ENCODE measurements at places on chromosomes 3 and 15.

DNA sequence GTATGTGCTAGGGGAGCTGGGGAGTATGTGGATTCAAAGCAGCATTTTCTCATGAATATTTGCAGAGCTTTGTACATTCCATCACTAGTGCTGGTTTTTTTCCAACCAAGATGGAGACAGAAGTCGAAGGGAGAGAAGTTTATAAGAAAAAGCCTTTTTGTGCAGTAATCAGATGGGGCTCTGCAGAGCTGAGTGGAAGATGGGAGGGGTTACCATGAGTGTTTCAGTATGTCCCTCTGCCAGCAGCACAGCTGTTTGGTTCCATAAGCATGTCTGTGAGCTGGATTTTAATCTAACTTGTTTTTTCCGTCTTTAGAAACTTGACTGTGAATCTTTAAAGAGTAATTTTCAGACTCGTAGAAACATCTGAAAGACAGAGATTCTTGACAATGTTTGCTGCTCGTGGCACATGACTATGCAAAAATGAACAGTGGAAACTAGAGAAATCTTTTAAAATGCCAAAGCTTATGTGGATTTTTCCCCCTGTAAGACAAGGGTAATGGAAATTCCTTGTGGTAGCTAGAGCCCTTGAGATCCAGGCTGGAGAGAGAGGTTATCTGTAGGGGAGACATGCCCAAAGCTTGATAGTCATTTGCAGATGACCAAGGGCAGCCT, 20.3 kb downstream of the STARD9 start:
- no peak for DNase-seq

DNA sequence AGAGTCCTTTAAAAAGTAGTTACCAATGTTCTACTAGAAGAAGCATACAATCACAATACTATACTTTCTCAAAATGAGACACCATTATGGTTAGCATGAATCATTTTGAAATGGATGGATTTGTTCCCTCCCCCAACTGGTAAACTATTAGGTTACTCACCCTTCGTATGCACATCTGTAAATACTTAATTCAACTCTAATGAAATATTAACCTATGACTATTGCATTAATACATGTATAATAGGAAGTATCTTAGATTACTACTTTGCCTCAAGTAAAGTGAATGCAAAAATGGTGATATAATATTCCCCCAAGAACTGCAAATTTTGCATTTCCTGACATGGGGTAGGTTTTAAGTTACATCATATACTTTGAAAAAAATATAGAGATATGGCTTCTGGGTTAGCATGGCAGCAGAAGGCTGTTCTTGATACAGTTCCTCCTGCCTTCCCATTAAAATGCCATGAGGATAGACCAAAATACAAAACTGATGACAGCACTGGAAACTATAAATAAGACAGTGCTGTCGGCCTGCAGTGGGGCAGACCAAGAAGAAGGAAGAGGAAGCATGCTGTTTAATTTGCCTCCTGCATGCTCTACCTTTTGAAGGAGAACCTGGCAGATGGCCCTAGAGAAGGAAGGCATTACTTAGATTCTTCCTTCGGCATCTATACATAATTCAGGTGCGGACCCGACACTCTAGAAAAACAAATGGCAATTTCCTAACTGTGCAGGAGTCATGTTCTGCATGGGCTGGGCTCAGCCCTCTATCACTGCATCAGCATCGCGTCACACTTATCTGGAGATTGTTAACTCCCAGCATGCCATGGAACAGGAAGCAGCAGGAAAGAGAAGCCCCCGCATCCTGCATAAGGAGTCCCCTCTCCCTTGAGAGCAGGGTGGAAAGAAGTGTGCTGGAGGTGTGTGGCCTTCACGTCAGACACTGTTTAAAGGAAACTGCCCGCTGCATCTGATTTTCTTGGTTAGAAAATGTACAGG, 41.8 kb upstream of the NEO1 start:
- no peak for DNase-seq

DNA sequence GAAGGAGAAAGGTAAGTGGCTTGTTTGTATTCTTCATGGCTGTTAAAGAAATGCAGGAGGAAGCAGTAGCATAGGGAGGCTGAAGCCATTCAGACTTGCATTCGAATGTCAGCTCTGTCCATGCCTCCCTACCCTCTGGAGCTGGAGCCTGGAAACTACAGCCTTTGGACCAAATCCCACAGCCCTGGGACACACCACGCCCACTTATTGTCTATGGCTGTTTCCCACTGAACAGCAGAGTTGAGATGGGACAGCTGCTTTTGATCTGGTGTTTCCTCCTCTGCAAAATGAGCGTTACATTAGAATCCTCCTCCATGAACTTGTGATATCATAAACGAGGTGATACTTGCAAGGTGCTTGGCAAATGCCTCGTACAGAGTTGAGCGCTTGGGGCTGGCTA, 3.6 kb downstream of the FAM107A start:
- no peak for DNase-seq

DNA sequence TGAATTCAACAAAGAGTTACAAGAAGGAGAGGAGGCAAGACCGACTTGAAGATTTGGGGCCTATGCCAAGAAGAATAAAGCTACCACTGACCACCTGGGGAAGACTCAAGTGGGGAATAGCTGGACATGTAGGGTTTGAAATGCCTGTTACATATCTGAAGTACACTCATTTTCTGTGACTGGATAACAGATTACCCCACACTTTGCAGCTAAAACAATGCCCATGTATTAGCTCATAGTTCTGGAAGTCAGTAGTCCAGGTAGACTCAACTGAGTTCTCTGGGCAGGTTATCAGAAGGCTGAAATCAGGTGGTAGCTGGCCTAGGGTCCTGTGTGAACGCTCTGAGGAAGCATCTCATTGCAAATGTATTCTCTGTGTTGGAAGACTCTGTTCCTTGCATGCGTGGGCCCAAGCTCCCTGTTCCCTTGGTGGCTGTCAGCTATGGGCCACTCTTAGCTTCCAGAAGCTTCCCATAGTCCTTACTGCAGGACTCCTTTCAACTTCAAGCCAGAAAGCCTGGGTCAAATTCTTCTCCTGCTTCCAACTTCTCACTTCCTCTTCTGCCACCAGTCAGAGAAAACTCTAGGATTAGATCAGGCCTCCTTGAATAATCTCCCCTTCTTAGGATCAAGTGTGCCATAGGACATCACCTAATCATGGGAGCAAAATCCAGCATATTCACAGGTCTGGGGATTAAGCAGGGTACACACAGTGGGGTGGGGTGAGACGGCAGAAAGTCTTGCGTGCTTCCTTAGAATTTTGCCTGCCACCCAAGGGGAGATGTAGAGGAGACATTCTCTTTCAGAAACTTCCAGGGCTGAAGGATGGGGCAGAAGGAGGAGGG, 187.8 kb downstream of the SHQ1 start:
- no peak for DNase-seq

- peak; percentile 48 for DNase-seq
These were observed 30.7 kb upstream of the ANPEP start for GRCh38 chr15:89845305-89845893.

DNA sequence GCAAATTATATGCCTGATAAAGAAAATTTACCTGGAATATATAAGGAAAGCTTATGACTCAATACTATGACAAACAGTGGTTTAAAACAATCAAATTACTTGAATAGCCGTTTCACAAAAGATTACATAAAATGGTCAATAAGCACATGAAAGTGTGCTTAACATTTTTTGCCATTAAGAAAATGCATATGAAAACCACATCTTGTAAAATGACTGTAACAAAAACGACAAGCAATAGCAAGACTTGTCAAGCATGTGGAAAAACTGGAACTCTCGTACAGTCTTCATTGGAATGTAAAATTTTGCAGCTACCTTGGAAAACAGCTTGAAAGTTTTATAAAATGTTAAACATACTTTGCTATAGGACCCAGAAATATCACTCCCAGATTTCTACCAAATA, 1110.3 kb downstream of the NAALADL2 start:
- DNase-seq, result no peak

GRCh38 chr3:160065786-160066185, 77.2 kb downstream of the IL12A start:
- DNase-seq, result no peak

- no peak for DNase-seq
These were observed 71.4 kb upstream of the PCSK6 start for GRCh38 chr15:101560722-101561583.

DNA sequence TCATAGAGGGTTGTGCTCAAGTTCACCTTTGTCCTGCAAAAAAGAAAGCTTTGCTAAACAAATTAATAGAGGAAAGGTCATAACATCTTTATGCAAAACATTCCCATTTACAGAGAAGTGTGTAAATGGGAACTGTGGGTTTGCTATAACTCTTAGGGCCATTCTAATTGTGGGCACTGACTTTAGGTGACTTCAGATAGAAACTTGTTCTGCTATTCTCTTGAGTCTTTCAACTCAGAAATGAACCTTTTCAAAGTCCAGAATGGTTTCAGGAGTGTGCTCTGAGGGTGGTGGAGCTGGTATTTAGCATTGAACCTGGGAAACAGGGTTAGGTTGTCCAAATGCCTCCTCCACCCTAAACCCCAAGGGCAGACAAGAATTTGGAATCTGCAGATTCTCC, 34.0 kb downstream of the SPTSSB start:
- DNase-seq, result no peak

DNA sequence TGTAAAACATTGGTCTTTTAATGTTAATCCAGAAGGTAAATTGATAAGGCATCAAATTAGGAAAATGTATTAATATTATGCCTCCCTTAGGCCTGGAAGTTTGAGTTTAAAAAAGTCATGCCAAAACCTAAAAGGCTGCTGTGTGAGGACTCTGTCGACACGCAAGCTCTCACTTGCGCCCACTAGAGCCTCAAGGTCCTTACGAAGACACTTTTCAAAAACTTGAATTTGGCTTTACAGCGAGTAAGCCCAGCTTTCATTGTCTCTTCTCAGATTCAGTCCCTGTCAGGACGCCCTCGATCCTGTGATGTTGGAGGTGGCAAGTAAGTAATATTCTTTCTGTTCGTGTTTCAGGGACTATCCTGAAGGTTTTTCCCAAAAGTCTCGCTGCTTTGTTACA, 89.7 kb downstream of the CRTC3 start:
- DNase-seq, result no peak

- DNase-seq, result no peak
These were observed 160.9 kb downstream of the EDEM1 start for GRCh38 chr3:5348229-5348902.

DNA sequence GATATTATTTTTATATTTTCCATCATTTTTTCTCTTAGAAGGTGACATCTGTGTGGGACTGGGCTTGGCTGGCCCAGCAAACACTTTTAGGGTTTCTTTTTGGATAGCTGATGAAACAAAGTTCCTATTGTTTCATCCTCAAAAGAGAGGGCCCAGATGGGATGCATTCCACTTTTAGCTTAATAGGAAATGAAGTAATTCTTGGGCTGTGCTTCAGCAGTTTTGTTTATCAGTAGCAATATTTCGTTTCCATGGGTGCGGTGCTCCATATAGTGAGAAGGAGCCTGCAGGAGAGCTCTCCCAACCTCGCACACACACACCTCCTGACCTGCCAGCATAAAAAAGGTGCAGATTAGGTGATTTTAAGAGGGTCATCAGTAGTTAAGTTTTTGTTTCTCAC, 147.5 kb downstream of the AKAP13 start:
- no peak for DNase-seq

GRCh38 chr3:13543253-13543652, 5.7 kb upstream of the FBLN2 start:
- no peak for DNase-seq

GRCh38 chr15:53116169-53116568, 326.0 kb upstream of the ONECUT1 start:
- no peak for DNase-seq

DNA sequence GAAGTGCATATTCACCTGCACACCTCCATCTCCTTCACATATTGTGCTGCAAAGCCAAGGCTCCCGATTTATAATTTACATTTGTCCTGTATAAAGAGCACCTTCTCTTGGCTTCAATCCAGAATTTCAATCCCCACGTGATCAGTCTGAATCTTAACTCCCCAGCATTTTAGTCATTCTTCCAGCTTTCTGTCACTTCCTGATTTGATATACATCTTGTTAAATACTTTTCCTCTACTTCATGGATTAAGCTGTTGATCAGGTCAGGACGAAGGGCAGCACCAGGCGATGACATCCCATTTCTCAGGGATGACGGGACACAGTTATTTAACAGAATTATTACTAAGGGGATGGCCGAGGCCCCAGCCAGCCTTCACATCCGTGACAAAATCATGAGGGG, 212.5 kb downstream of the EPHB1 start:
- no peak for DNase-seq

DNA sequence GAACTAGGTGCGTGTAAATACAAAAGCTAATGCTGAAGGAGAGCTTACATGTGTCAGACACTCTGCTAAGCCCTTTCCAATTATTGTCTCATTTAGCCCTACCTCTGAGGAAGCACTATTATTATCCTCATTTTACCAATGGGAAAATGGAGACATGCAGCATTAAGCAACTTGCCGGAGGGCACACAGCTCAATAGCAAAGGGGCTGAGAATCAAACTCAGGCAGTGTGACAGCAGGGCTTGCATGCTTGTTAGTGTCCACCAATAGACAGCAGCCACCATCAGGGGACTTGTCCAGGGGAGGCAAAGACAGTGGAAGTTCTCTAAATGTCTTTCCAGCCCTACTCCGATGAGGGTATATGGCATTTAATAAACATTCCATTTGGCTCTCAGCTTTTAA, 548.6 kb downstream of the MAGI1 start:
- DNase-seq, result no peak

DNA sequence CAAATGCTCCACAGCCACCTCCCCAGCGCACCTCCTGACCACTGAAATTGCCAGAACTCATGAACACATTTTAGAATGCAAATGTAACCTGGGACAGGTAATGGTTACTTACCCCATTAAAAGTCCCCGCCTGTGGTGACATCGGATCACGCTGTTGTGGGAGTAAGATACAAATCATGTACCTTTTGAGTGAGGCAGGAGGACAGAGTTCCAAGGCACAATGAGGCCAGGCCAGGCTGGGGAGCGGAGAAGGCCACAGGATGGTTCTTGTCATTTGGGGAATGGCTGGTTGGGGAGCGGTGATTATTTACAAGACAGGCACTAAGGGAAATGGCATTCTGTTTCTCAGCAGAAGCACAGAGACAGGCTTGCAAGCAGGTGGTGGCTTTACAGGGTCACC, 490.0 kb downstream of the EDEM1 start:
- DNase-seq, result no peak

DNA sequence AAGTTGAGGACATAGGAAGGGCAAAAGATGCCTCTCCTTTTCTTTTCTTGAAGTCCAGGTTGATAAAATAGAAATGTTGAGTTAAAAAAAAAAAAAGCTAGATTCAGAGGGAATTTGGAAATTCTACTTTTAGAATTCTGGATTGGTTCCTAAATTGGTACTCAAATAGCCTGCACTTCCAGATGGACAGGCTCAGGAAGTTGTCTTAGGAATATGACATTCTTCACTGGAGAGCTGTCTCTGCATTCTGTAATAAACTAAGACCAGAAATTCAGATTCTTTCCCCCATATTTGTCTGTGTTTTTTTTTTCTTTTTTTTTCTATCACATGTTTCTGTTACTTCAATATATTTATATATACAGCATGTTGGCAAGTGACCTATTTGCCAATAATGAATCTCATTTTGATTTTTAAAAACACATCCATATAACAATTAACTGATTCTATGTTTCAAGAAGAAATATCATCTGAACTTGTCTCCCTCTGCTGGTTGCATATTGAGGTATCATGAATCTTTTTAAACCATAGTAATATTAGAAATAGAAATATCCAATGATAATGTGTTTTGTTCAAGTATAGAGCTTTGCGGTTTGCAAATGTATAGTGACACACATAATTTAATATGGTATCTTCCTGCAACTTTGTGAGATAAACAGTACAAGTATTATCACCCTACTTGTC, 8.5 kb upstream of the LSAMP start:
- no peak for DNase-seq

- peak; percentile 59 for DNase-seq
These were observed 89.7 kb downstream of the AQP9 start for GRCh38 chr15:58227706-58228543.

- no peak for DNase-seq
These were observed 51.8 kb upstream of the CDAN1 start for GRCh38 chr15:42788725-42789124.
